ENCODE measurements at places on chromosomes 2 and 18.

GRCh38 chr18:26495287-26495686 is 53.1 kb downstream of the KCTD1 start:
- no peak for DNase-seq

DNA sequence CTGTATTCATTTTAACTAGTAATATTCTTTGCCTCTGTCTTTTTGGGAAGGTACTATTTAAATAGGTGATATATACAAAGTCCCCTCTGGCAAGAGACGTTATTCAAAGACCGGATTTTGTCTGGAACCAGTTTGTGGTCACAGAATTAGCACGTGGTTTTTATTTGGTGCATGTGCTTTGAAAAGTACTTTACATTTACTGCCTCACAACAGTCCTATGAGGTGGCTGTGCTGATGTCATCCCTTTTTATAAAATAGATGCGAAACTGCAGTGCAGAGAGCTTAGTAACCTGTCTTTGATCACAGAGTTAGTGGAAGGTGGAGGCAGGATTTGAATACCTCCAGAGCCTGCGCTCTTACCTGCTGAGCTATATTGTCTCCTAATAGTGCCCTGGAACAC is 4.0 kb downstream of the LPIN1 start:
- no peak for DNase-seq

GRCh38 chr18:8548186-8548585 is 61.1 kb upstream of the RAB12 start:
- peak; percentile 45 for DNase-seq

GRCh38 chr2:36486521-36487044 is 111.4 kb downstream of the FEZ2 start:
- DNase-seq: peak; percentile 92

GRCh38 chr2:158738363-158738762 is 56.8 kb upstream of the DAPL1 start:
- no peak for DNase-seq
